GDM1 (cell line): ENCODE measurements at places on chromosomes 5 and 9.

DNA sequence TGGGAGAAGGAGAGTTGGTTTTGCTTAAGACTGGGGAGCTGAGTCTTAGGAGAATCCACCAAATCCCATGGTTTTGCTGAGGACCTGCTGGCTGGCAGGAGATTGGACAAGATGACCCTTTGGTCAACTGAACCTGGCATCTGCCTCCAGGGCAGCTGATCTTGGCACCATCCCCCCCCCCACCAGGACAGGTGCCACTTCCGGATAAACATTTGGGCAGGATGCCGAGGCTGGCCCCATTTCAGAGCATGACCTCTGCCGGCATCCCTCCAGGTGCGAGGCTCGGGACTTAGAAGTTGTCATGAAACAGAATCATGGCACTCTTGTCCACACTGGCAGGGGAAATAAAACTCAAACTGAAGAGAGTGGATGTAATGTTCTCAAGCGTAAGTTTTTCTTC, 165.6 kb downstream of the MACROH2A1 start:
- DNase-seq, result no peak

GRCh38 chr5:57659886-57660285, 177.3 kb upstream of the ACTBL2 start:
- DNase-seq, result no peak

GRCh38 chr9:81492710-81493447, 196.5 kb downstream of the TLE1 start:
- no peak for DNase-seq

DNA sequence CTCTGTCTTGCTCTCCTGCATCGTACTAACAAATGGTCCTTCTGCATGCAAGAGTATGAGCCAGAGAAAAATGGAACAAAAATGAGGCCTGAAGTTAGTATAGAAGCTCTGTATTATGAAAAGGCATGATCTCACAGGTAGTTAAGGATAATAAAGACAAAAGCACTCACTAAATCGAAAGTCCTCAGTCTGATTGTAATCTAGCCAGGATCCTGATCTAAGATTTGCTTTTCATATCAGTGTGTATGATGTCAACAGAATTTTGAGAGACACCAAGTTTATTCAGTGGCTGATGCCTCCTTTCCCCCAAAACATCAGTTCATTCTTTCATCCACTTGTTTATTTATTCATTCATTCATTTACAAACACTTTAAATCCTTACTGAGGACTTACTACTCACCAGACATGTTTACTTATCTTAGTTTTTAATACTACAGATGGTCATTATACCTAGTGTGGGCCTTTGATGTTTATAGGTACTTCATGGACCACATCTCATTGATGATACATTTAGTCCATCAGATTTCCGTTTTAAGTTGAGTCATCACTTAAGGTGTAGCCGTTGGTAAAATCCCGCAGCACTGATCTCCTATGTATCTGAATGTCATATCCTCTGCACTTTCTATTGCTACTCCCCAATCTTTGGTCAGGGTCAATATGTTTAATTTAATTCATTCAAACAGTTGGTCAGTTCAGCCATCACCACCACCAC, 105.2 kb upstream of the DHFR start:
- DNase-seq, result no peak

DNA sequence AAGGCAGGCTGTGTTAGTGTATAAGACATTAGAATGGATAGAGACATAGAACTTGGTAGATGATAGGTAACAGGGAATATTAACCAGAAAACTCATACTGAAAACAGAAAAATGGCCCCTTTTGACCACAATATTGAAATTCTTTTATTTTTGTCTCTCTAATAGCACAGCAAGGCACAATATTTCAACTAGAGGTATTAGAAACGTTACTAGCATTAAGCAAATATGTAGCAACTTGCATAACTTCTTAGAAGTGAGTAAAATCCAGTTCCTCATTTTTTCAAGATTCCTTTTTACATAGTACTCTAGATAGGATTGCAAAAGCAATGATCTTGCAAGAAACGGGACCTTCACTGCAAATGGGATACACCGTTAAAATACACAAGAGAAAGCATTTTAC, 102.7 kb upstream of the VCAN start:
- DNase-seq, result no peak

DNA sequence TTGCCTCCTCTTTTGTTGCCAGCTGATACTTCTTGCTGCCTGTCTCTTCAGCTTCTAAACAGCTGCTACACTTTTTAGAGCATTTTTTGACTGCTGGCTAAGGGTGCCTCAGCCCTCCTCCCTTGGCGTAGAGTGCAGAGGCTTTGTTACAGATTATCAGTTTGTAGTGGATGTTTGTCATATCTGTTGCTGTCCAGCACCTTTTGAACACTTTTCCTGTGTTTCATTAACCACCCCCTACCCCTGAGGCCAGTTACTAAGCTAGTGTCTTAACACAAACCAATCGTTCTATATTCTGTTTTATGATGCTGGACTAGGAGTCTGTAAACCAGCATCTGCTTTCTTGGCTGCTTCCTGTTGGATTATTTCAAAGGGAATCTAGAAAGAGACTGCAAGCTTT, 441.5 kb downstream of the DNAH5 start:
- DNase-seq, result no peak

GRCh38 chr9:81874931-81875330, 53.3 kb upstream of the SPATA31D4 start:
- DNase-seq, result no peak

DNA sequence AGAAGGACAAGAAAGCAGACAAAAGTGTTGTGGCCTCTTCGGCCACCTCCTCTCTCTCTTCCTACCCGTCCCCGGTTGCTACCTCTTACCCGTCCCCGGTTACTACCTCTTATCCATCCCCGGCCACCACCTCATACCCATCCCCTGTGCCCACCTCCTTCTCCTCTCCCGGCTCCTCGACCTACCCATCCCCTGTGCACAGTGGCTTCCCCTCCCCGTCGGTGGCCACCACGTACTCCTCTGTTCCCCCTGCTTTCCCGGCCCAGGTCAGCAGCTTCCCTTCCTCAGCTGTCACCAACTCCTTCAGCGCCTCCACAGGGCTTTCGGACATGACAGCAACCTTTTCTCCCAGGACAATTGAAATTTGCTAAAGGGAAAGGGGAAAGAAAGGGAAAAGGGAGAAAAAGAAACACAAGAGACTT, 2.4 kb downstream of the EGR1 start:
- DNase-seq, result no peak

DNA sequence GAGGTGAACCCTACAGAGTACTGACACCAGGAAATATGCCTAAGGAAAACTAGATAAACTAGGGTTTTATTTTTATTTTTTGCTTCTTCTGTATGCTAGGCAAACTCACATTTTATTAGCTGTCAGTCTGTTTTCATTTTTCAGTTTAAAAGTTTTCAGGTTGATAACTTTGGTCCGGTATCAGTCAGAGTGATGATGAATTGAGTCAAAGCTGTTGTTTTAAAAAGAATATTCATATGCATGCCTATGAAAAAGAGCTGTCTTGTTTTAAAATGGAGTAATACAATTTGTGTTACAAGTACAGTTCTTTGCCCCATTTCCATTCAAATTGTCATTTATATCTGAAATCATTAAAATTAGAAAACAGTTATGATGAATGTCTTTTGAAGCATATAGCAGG, 22.6 kb downstream of the MAP3K1 start:
- no peak for DNase-seq

DNA sequence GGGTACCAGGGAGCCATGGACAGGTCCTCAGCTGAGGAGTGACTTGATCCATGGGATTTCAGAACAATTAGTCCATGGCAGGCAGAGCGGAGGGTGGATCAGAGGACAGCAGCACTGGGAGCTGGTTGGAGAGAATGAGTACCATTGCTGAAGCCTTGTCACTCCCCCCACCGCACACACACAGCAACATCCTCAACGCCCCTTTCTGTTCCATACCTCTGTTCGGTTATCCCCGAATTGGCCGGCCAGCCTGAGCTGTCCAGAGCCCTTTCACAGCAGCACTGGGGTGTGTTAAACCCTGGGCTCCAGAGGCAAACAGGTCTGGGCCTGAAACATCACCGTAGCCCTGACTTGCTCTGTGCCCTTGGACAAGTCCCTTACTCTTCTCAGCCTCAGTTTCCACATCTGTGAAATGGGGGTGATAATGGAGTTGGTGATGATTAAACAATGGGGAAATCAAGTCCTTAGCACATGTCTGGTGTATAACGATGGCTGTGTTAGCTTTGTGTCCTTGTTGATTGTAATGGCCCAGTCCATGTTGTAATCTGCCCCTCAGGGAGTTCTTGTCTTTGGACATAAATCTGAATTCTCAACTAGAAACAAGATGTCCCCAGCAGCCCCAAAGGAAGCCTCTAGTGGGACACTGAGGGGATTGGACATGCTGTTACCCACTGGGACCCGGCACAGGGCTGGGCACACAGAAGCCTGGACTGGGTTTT, 16.9 kb downstream of the GSN start:
- no peak for DNase-seq

DNA sequence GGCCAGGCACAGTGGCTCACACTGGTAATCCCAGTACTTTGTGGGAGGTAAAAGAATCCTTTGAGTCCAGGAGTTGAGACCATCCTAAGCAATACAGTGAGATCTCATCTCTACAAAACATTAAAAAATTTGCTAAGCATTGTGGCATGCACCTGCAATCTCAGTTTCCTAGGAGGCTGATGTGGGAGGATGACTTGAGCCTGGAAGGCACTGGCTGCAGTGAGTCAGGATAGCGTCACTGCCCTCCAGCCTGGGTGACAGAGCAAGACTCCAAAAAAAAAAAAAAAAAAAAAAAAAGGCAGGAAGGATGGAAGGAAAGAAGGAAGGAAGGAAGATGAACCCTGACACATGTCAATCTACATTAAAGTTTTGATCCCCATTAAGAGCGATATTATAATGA, 1452.2 kb upstream of the ACO1 start:
- no peak for DNase-seq

GRCh38 chr9:16179566-16179965, 626.7 kb downstream of the CCDC171 start:
- DNase-seq, result no peak

- no peak for DNase-seq
Observed at GRCh38 chr5:39794513-39795210, 369.9 kb upstream of the DAB2 start.

DNA sequence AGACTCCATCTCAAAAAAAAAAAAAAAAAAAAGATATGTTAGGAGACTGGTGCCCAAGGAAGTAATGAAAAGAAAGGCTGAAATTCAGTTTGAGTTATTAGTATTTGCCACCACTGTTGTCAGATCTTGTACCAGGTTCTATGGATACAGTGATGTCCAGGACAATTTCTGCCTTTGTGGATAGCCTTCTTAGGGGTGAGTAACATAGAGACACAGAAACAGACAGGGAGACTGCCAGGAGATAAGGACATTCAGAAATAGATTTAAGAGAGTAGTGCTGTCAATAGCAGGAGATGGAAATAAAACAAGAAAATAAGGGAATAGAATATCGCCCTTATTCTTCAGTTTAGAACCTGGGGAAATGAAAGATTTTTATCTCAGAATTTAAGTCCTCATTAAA, 6.3 kb upstream of the SPINK14 start:
- DNase-seq, result no peak

GRCh38 chr9:14389657-14390056, 75.7 kb upstream of the NFIB start:
- no peak for DNase-seq

GRCh38 chr9:74770508-74771261, 117.0 kb downstream of the TRPM6 start:
- no peak for DNase-seq

GRCh38 chr5:5671823-5672222, 249.3 kb downstream of the ICE1 start:
- DNase-seq, result no peak

DNA sequence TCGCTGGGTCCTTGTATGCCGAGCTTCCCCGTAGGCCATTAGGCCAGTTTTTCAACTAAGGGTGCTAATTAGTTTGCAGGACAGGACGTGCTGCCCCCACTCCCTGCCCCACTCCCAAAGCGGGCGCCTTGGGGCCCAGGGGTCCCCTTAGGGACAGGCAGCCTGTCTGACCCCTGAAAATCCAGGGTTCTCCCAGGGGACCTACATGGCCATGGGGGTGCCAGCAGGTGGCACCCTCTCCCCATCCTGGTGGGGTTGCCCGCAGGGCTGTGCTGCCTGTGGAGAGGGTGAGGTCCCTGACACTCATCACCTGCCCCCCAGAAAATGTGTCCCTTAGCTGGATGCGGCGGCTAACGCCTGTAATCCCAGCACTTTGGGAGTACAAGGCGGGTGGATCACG, 8.5 kb upstream of the CCDC187 start:
- peak; percentile 58 for DNase-seq
